ENCODE measurements at places on chromosomes 11 and 22. TPM values are rescaled to one million over a fixed set of nuclear protein-coding genes. Genes with fewer than 3 reads are reported as not detected.
A peak's percentile ranks its signal among the peaks of the same experiment; 100 is the strongest.

GRCh38 chr22:35400501-35400790 is 506 bp downstream of the MCM5 start:
- peak; percentile 58 for DNase-seq

DNA sequence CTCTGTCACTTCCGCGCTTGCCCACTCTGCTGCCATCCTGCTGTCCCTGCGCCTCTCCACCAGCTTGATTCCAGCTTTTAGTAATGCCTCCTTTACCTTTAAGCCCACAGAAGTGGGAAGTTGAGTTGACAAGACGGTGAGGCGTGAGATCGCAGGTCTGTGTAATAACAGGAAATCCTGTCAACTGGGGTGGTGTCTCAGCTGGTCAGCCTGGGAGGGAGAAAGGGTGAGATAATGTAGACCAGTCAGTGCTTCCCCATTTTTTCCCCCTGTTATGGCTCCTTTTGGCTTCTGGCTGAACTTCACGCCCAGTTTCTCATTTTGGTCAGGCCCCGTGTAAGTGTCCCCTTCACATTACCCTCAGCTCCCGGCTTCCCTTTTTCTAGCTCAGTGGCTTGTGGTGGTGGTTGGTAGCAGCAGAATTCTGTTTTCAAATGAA is 98.9 kb downstream of the TRAF6 start:
- no peak for DNase-seq

DNA sequence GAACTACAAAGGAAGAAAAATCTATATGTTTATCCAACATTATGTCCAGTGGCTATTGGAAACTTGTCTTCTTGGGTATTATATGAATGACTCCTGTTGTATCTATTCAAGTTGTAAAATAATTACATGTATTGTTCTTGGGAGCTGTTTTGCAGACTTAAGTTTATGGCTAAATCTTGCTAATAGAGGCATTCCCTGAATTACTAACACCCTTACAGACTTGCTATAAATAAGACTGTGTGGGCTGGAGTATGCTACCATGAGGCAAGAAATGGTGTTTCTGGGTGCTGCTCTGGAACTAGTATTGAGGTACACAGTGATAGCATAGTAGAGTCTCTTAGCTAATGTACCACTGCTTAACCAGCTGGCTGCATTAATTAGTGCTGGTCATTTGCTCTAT is 155.1 kb downstream of the HIPK3 start:
- DNase-seq: no peak

GRCh38 chr11:35146074-35146521 is 7.1 kb downstream of the CD44 start:
- peak; percentile 82 for DNase-seq

- DNase-seq: no peak
Measured at GRCh38 chr22:29030016-29030617, 31.5 kb downstream of the C22orf31 start.

- no peak for DNase-seq
Measured at GRCh38 chr11:102794382-102794781, 3.6 kb downstream of the MMP1 start.

- DNase-seq: no peak
Measured at GRCh38 chr22:20123366-20124082, 6.5 kb upstream of the TRMT2A start.

DNA sequence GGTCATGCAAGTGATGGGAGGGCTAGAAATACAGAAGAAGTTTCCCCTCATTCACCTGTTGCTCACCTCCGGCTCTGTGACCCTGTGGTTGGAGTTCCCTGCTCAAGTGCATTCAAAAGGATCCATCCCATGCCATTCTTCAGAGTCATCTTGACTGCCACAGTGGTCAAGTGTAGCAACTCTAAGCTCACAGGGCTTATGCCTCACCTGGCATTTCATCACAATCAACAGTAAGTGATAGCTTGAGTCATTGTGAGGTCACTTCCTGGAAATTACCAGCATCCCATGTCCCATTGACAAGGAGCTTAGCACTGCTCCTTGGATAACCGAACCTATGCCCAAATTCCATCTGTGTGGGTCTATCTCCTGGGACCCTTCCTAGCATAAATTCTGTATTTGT is 55.6 kb downstream of the OR4C45 start:
- DNase-seq: no peak

- no peak for DNase-seq
Measured at GRCh38 chr11:12802418-12803085, 128.3 kb downstream of the TEAD1 start.

- DNase-seq: no peak
Measured at GRCh38 chr22:42920101-42920820, 63.2 kb upstream of the ARFGAP3 start.

Gene NUCB2
- 34.7 TPM for total RNA-seq

Gene NUP50
- 98.8 TPM for total RNA-seq

Gene SEPTIN3
- total RNA-seq: 0.67 TPM

Gene APOL2
- total RNA-seq: 69.7 TPM

Gene TRIM48
- not detected for total RNA-seq

Gene SLC5A12
- total RNA-seq: not detected

Gene LINC01488
- total RNA-seq: not detected

Gene APOBEC3A
- total RNA-seq: not detected
